ENCODE measurements at places on chromosomes 16 and 17.

GRCh38 chr16:30085247-30085646 lies 6.5 kb downstream of the TBX6 start:
- no peak for DNase-seq

DNA sequence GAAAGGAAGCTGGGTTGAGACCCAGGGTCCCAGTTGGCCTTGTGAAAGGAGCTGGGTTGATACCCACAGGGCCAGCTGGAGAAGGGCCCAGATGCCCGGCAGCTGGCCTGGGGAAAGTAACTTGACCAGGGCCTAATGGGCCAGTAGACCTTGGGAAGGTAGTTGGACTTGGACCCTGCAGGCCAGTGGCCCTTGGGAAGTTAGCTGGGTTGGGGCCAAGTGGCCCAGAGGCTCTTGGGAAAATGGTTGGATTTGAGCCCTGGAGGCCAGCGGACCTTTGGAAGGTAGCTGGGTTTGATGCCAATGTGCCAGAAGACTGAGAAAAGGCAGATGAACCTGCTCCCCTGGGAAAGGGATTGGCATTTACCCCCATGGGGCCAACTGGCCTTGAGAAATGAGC lies 13.4 kb downstream of the CHTF8 start:
- no peak for DNase-seq

DNA sequence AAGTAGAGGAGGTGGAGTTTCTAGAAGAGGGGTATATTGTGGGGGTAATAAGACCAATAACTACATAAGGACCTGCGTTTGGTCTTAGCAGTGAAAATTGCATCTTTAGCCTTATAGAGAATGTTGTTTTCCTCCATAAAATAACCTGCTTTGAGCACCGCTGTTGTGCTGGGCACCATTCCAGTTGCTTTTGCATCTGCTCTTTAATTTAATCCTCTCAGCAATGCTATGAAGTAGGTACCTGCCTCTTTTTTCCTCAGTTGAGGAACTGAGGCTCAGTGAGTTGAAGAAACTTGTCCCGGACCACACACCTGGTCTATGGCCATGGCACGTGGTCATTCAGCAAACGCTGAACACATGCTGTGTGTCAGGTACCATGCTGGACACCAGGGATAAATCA lies 238.1 kb downstream of the MSI2 start:
- no peak for DNase-seq

DNA sequence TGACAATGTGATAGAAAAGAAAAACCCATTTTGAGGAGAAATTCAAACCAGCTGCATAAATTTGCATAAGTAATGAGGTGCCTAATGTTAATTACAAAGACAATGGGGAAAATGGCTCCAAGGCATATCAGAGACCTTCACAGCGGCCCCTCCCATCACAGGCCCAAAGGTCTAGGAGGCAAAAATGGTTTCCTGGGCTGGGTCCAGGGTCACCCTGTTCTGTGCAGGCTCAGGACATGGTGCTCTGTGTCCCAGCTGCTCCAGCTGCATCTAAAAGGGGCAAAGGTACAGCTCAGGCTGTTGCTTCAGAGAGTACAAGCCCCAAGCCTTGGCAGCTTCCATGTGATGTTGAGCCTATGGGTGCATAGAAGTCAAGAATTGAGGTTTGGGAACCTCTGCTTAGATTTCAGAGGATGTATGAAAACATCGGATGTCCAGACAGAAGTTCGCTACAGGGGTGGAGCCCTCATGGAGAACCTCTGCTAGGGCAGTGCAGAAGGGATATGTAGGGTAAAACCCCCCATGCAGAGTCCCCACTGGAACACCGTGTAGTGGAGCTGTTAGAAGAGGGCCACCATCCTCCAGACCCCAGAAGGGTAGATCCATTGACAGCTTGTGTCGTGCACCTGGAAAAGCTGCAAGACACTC lies 40.6 kb downstream of the IKZF3 start:
- DNase-seq, result no peak

GRCh38 chr17:32335687-32336086 lies 6.3 kb downstream of the C17orf75 start:
- DNase-seq, result no peak

GRCh38 chr16:69616082-69616481 lies 50.3 kb downstream of the NFAT5 start:
- DNase-seq, result no peak

DNA sequence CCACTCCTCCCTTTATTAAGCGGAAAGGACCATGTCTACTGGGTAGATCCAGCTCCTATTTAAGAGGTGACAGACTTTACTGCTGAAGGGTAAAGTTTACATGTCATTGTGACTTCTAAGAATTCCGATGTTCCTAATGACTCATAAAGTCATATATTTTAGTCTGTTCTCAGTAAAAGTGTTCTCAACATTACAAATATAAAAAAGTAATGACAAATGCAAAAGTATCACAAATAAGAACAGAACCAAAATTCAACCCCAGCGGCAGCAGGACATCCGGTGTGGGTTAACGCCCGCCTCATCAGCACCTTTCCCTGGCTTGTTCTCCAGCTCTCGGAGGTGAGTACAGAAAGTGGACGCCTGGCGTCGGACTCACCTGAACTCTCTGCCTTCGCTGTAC lies 6.8 kb downstream of the AXIN1 start:
- DNase-seq, result no peak

- no peak for DNase-seq
Observed at GRCh38 chr16:71520550-71520949, 5.7 kb upstream of the CHST4 start.

GRCh38 chr17:77456951-77457548 lies 316.3 kb downstream of the SEC14L1 start:
- no peak for DNase-seq

DNA sequence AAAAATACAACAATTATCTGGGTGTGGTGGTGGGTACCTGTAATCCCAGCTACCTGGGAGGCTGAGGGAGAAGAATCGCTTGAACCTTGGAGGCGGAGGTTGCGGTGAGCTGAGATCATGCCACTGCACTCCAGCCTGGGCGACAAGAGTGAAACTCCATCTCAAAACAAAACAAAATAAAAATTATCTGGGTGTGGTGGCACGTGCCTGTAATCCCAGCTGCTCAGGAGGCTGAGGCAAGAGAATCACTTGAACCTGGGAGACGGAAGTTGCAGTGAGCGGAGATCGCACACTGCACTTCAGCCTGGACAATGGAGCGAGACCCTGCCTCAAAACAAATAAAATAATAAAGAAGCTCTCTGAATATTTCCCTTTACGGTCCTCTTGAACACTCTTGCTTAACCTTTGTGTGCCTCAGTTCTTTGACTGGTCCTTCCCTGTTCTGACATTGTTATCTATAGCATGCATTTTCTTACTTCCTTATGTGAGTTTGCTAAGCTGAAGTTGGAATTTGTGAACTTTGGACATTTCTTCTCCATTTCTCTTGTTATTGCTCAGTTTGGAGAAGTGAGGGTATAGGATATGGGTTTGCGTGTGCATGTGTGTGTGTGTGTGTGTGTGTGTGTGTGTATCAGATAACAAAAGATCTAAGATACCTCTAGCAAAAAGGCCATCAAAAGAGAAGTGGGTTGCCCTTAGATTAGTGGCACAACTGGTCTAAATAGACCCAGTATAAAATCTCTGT lies 29.7 kb upstream of the WSB1 start:
- no peak for DNase-seq

DNA sequence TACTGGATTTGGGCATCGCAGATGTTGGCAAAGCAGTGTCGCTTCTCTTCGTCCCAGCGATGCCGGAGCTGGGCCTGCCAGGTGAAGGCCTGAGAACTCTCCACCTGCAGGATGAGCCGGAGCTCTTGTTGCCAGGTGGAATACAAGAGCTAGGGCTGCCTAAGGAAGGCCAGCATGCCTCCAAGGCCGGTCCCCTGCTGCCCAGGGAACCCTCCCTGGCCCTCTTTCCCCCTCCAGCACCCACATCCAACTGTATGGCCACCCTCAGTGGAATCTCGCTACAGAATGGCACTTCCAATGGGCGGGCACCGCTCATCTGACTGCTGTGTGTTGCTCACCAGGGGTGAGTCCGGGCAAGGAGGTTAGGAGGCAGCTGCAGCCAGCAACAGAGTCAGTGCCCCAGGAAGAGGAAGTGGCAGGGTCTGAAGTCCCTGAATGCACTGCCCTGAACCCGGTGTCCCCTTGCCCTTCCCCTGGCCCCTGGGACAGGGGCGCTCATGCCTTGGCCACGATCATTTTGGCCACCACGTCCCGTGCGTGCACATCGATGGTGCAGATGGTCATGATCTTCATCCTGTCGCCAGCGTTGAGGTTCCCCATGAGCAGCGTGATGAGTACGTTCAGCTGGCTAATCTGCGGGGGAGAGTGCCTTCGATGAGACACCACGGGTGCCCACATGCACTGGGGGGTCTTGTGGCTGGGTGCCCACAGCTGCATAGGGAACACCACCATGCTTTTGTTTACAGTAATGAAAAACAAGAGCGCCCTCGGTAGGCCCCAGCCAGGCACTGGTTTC lies 75.8 kb downstream of the DNAH17 start:
- DNase-seq, result no peak

DNA sequence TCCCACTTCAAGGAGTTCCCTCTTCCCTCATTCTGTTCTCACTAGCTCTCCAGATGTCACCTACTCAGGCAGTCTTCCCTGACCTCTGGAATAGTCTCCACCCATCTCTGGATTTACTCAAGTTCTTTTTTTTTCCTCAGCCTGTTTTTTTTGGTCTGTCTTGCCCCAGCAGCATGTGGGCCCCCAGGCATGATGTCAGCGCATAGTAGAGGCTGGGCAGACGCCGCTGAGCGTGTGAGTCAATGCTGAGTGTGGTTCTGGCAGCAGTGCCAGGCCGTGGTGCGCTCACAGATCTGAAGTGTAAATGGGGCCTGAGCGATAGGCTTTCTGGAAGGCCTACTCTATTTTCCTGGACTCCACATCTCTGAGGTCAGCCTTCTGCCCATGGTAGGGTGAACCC lies 2.7 kb upstream of the KCNJ18 start:
- no peak for DNase-seq

DNA sequence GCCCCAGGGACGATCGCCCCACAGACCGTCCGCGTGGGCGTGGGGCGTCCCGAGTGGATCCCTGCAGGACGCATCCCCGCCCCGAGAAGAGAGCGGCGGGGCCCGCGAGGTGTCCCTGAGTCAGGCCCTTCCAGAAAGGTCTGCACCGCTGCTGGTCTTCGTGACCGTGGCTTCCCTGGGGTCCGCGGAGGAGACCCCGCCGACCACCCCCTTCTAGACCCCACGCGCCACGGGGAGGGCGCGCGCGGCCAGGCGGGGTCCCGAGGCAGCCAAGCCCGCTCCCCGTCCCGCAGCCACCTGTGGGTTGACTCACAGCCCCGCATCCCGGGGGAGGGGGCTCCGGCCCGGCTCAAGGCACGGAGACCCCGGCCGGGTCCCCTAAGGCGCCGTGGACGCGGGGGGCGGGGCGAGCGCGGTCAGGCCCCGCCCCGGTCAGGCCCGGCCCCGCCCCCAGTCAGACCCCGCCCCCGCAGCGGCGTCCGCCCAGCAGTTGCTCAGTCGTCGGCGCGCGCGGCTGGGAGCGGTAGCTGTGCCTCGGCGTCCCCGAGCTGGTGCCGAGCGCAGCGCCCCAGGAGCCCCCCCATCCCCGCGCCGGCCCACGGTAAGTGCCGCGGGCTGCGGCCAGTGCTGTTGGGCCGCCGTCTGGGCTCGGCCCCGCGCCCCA lies at the start of gene BAIAP3:
Gene BAIAP3 (plus strand): TSS at position 497 of the 664 bp plus-strand sequence. CDS start 4,905 bp downstream, outside the sequence.
- no peak for DNase-seq

DNA sequence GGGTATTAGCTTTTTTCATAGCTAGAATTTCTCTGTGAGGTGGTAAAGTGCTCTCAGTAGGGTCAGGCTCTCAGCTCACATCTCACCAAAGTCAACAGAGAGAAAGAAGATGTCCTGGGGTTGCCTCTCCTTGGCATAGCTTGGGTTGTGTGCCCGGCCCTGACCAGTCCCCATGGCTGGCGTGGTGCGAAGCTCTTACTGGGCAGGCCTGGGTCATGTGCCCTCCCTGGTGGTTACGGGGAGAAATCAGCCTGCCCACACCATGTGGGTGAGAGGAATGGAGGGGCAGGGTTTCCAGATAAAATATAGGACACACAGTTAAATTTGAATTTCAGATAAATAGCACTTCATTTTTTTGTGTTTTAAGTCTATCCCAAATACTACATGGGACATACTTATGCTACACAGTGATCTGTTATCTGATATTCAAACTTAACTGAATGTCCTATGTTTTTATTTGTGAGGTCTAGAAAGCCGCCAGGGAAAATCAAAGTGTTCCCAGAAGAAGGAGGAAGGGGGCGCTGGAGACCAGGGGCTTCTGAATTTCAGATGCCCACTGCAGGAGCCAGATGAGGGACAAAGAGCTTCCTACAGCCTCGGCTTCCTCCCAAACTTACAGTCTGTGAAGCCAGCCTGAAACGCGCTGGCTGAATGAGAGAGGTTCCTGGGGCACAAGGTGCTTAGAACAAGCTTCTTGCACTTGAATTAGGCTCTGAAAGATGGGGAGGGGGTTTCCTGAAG lies 45.4 kb downstream of the NKD1 start:
- DNase-seq, result no peak

GRCh38 chr17:63349478-63350000 lies 96.6 kb downstream of the CYB561 start:
- no peak for DNase-seq

DNA sequence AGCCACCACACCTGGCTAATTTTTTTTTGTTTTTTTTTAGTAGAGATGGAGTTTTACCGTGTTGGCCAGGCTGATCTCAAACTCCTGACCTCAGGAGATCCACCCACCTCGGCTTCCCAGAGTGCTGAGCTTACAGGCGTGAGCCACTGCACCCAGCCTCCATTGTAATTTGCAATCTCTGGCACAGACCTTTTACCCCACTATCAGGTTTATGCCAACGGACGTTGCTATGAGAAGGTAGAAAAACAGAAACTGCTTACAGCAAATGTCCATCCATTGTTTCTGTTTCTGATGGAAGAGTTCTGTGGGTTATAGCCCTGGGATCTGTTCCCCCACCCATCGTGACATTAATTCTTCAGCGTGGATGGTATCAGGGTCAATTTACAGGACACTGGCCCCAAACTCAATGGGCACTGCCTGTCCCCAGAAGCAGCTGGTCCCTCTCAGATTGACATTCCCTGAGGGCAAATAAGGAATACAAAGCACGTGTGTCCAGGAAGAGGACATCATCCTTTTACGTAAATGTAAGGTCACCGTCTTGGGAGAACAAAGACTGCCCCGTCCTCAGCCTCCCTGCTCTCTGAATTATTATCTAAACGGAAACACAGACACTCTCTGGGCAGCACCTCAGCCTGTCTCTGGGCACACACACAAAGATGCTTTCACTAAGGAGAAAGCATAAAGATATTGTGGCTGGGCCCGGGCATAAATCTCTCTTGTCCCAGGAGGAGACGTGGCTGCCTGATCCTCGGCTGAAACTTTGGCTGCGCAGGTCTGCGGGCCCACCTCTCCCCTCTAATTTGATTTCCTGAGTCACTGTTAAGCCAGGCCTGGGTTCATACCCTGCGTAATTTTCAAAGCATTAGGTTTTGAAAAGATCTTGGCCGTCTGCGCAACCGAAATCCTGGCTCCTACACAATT lies 5.2 kb downstream of the KCNG4 start:
- no peak for DNase-seq

GRCh38 chr16:79542237-79542774 lies 58.2 kb downstream of the MAF start:
- DNase-seq, result no peak

- no peak for DNase-seq
Observed at GRCh38 chr17:74356646-74357465, 4.8 kb downstream of the BTBD17 start.

Measured in esophagus squamous epithelium (tissue), 5 donors.